CD4-positive, alpha-beta T cell treated with Interleukin-4 for 1 hour (primary cell): ENCODE measurements at places on chromosomes 4 and X.

DNA sequence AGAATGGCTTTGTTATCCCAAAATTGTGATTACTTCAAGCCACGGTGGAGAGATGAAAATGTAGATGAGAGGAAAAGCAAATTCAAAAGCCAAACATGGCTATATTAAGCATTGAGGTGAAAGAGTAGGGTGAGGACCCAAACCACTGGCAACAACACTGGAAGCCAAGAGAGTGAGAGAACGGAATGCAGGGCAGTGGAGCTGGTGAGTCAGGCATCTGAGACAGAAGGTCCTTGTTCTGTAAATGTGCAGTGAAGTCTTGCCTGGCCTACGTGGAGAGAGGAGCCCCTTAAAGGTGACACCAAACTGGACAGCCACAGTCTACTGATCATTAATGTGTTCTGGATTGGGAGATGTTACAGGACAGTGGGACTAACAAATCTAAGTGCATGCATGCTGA is 22.8 kb upstream of the SEC24B start:
- DNase-seq: no peak

DNA sequence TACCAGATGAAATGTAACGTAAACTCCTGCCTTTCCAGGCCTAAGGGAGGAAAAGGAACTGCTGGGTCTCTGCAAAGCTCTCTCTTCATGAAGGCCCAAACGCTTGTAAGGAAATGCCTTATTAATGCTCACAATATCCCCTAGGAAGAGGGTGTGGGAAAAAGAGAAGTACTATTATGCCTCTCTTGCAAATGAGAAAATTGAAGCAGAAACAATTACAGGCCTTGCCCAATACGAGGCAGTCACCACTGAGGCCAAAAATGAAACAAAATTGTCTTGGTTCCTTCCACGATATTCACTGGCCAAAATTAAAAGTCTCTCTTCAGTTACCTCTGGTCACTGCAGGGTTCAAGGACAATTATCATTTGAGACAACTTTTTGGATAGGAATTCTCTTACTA is 3.2 kb downstream of the SCARB2 start:
- no peak for DNase-seq

GRCh38 chr4:100588076-100588475 is 70.3 kb upstream of the EMCN start:
- no peak for DNase-seq

DNA sequence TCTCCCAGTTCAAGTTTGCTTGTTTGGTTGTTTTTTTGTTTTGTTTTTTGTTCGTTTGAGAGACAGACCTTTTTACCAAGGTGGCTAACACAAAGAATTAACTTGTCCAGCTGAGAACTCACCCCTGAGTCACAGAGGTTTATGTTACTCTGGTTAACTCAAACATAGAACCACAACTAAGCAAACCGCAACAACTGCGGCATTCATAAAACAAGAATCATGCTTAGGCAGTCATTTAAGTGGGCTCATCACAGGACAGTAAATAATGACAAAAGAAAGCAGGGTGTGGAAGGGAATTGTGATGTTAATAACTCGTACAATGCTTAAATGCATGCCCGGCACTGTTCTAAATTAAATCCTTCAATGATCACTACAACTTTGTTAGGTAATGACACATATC is 24.7 kb upstream of the IL13RA1 start:
- DNase-seq: no peak

- DNase-seq: no peak
Observed at GRCh38 chr4:126338548-126338947, 1023.8 kb downstream of the FAT4 start.

GRCh38 chrX:123803331-123803983 is 56.4 kb upstream of the XIAP start:
- peak; percentile 48 for DNase-seq

- no peak for DNase-seq
Observed at GRCh38 chr4:143654571-143654970, 45.9 kb downstream of the FREM3 start.

GRCh38 chr4:27602172-27602571 is 741.5 kb downstream of the STIM2 start:
- DNase-seq: no peak

DNA sequence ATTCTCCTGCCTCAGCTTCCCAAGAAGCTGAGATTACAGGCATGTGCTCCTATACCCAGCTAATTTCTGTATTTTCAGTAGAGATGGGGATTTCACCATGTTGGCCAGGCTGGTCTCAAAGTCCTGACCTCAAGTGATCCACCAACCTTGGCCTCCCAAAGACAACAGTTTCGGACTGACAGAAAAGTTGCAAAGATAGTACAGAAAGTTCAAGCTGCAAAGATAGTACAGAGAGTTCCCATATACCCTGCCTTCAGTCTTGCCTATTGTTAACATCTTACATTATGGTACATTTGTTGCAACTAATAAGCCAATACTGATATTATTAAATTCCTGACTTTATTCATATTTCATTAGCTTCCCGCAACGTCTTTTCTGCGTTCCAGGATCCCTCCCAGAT is 65.8 kb downstream of the SUPT20HL2 start:
- DNase-seq: no peak

- no peak for DNase-seq
Observed at GRCh38 chrX:53128097-53128749, 34.3 kb downstream of the KANTR start.

DNA sequence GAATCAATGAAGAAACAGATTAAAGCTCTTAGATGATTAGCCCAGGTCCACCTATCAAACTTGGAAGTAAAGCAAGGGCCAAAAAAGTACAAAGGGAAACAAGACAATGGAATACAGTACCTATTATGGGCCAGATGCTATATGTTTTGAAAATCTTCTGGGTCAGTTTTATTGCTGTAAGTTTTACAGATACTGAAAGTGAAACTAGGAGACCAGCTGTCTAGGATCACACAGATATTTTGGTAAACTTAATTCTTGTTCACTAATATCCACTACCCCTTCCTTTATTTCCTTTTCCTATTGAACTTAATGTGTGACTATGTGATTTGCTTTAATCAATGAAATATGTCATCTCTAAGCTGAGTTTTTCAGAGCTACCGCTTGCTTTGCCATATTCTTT is 505.4 kb upstream of the PITX2 start:
- no peak for DNase-seq

DNA sequence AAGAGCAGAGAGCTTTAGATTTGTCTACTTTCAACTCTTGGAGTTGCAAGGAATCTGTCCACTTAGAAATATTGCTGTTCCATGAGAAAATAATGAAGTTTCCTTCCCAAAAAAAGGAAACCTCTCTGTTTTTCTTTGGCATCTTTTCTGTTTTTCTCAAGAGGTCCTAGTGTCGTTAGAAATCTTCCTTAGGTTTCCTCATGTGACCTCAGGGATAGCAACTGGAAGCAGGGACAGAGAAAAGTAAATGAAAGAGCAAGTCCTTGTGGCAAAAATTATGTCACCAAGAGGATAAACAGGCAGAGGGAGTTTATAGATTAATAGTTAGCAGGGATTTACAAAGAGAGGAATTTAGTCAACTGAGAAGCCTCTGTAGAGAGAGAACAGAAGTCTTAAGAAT is 478.4 kb upstream of the ADGRL3 start:
- no peak for DNase-seq

GRCh38 chr4:153362184-153362583 is 17.7 kb downstream of the MND1 start:
- no peak for DNase-seq

- no peak for DNase-seq
Observed at GRCh38 chr4:119695216-119695615, 66.6 kb upstream of the PDE5A start.

GRCh38 chrX:100315566-100315965 is 94.5 kb downstream of the PCDH19 start:
- no peak for DNase-seq
